LoVo (cell line): ENCODE measurements at places on chromosomes 3 and 15.

- peak; percentile 48 for DNase-seq
Measured at GRCh38 chr3:197516517-197516889, 39.3 kb downstream of the BDH1 start.

GRCh38 chr3:82082796-82083195 is 321.4 kb upstream of the GBE1 start:
- DNase-seq: no peak

DNA sequence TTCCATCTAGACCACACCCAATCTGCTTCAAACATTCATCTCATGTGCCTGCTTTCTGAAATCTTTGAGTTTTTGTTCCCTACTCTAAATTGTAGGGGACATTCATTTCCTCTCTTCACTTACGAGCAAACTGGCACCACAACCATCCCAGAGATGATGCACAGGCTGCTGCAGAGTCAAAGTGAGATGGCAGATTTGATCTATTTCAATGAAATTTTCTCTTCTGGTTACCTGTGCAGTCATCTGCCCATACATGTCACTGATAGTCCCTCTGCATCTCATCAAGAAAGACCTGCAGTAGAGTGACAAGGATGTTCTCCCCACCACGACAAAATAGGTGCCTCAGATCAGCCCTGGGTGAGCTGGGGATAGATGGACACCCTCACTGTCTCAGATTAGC is 118.2 kb upstream of the TNFAIP8L3 start:
- DNase-seq: no peak

GRCh38 chr3:161263057-161263456 is 41.9 kb downstream of the NMD3 start:
- no peak for DNase-seq

GRCh38 chr3:11034309-11034985 is 41.9 kb downstream of the SLC6A1 start:
- DNase-seq: no peak

GRCh38 chr15:101495334-101496197 is 6.1 kb upstream of the PCSK6 start:
- DNase-seq: no peak

GRCh38 chr15:42157981-42158765 is 1.7 kb upstream of the PLA2G4F start:
- no peak for DNase-seq

- no peak for DNase-seq
Measured at GRCh38 chr3:167148136-167148535, 232.0 kb downstream of the ZBBX start.

- no peak for DNase-seq
Measured at GRCh38 chr3:57586778-57587177, 10.4 kb downstream of the ARF4 start.

- peak; percentile 58 for DNase-seq
Measured at GRCh38 chr3:187101184-187102072, 37.9 kb downstream of the RPL39L start.

GRCh38 chr3:133124511-133124910 is 86.3 kb downstream of the TMEM108 start:
- DNase-seq: no peak
